ENCODE measurements at places on chromosomes 5 and 9.

DNA sequence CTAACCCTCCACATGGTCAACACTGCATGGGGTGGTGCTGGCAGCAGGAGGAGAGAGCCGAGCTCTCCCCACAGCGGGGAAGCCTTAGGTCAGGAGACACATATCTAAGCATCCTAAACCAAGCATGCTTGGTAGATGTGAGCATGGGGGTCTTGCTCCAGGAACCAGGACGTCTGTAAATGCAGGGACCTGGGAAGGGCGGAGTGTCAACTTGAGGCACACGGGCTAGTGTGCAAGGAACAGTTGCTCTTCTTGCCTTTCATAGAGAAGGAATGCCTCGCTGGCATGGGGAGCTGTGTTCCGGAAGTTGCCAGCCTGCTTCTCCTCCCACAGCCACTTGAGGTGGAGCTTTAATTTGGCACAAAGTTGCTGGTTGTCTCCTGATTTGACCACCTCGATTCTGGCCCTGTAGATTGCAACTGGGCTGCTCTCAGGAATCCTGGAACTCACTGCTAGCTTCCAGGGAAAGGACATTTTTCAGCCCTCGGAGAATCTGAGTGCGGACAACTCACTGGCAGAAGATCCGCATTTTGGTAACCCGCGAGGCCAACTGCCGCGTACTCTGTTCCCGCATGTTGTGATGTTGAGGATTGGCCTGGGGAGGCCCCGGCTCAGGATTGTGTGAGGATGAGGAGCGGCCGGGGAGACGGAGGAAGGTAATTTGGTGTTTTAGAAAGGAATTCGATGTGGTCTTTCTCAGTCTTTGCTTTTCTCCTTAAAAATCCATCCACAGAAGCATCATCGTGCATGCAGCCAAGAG is 370.3 kb upstream of the IRX1 start:
- no peak for DNase-seq

DNA sequence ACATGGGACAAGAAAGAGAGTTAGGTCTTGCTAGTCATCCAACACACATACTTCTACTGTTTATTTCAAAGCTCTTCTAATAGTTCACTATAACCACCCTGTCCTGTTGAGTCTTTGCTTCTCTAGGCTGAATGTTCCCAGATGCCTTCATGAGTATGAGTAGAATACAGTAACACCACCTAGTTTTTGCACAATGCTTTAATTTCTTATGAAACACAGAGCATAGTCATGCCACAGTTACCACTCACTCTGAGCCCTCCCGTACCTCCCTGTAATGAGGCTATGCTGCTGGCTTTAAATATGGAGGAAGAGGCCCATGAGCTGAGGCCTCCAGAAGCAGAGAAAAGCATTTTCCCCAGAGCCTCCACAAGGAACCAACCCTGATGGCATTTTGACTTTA is 75.0 kb upstream of the SLC1A3 start:
- DNase-seq, result no peak

GRCh38 chr5:55143624-55144023 is 16.3 kb upstream of the GPX8 start:
- DNase-seq, result no peak

GRCh38 chr9:116464987-116465571 is 222.0 kb upstream of the TRIM32 start:
- DNase-seq, result no peak

GRCh38 chr5:15008476-15008875 is 136.9 kb upstream of the ANKH start:
- peak; percentile 99 for DNase-seq

DNA sequence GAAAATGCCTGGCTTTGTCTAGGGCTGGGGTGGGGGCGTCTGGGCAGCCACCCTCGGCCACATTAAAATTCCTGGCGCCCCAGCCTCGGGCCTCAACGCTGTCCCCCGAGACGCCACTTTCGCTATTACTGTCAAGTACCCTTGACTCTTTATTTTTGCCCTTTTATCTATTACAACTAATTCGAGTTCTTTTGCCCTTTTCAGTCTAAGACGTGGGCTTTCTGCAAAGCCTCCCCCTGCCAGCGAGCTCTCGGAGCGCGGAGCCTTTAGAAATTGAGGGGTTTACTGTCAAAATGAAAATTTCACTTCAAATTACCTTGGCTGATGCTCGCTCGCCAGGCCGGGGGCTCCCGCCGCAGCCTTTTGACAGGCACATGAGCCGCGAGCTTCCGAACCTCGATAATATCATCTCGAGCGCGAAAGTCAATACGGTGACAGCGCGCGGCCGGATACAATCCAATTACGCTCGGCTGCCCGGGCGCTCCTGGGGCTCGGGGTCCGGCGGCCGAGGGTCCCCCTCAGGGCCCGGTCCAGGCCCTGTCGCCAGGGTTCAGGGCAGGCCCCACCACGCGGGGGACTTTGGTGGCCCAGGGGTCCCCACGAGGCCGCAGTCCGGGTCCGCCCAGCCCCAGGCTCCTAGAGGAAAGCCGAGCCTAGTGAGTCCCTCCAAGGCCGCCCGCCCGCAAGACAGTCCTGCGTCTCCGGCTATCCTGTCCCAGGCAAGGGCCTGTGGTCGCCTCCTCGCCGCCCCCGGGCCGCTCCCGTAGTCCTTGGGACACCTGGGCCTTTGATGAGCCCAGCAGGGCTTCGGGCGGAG is 6.7 kb downstream of the IRX4 start:
- DNase-seq, result no peak

GRCh38 chr5:145975361-145976066 is 39.1 kb downstream of the SH3RF2 start:
- peak; percentile 88 for DNase-seq

DNA sequence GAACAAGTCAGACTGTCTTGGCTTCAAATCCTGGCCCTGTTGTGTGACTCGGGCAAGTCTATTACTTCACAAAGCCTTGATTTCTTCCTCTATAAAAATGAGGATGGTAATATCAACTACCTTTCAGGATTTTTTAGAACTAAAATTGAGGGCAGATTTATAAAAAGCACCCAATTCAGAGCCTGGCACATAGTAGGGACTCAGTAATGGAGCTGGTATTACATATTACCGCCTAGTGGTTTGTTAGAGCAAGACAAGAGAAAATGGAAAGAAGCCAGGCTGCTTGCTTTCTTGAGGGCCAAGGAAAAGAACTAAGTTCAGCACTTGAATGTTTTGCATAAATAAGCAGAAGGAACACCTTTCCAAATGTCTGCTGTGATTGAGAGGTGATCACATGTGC is 19.4 kb downstream of the ZNF346 start:
- no peak for DNase-seq

DNA sequence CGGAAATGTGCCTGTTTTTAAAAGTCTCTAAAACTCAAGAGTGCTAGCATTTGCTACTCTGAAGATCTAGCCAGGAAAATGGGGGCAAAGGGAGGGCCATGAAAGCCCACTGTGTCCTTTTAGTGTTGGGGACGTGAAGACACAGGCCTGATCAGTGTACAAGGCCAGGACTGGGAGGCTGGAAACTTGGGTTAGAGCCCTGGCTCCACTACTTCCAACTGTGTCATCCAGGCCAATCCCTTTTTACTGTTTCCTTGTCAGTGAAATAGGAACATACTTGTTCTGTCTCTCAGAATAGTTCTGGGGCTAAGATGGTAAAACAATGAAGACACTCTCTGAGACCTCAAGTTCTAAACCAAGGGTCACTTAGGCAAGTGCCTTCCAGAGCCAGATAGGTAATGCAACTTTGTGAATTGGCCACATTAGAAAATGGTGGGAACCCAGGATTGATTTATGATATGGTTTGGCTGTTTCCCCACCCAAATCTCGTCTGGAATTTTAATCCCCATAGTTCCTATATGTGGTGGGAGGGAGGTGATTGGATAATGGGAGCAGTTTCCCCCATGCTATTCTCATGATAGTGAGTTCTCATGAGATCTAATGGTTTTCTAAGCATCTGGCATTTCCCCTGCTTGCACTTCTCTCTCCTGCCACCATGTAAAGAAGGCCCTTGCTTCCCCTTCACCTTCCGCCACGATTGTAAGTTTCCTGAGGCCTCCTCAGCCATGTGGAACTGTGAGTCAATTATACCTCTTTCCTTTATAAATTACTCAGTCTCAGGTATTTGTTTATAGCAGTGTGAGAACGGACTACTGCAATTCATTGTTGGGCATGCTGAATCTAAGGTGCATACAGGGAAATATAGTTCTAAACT is 30.4 kb upstream of the B4GALT1 start:
- DNase-seq, result no peak
